ENCODE measurements at places on chromosomes 12 and 14.

- no peak for DNase-seq
These were observed 145.4 kb downstream of the C12orf50 start for GRCh38 chr12:87883806-87884205.

DNA sequence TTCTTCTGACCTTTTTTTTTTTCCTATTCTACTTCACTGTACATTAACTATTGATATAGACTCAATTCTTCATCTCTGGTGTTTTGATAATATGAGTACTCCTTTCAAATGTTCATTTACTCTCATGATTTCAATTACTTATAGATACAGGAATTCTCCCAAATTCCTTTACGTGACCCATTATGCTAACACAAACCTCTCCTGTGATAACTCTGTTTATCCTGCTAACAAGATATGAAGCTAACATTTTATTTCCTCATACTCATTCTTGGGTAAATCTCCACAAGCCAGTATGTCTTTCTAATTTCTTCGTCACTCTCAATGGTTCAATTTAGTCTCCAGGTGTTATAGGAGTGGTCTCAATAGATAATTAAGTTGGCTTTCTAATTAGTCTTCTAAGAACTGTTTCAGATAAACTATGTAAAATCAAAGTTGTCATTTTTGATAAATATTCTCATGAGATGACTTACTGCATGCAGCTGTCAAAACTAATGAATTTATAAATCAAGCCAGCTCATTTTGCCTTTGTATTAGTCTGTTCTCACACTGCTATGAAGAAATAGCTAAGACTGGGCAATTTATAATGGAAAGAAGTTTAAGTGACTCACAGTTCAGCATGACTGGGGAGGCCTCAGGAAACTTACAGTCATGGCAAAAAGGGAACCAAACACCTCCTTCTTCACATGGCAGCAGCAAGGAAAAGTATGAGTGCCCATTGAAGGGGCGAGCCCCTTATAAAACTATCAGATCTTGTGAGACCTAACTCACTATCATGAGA is 130.6 kb upstream of the MYF6 start:
- DNase-seq, result no peak

- no peak for DNase-seq
These were observed 117.2 kb upstream of the DNM1L start for GRCh38 chr12:32561931-32562341.

- DNase-seq, result no peak
These were observed 13.8 kb upstream of the SLC38A2 start for GRCh38 chr12:46386360-46386867.

- no peak for DNase-seq
These were observed 174.2 kb downstream of the PPM1H start for GRCh38 chr12:62760779-62761178.

- DNase-seq, result no peak
These were observed 16.9 kb downstream of the VPS37B start for GRCh38 chr12:122878780-122879612.

DNA sequence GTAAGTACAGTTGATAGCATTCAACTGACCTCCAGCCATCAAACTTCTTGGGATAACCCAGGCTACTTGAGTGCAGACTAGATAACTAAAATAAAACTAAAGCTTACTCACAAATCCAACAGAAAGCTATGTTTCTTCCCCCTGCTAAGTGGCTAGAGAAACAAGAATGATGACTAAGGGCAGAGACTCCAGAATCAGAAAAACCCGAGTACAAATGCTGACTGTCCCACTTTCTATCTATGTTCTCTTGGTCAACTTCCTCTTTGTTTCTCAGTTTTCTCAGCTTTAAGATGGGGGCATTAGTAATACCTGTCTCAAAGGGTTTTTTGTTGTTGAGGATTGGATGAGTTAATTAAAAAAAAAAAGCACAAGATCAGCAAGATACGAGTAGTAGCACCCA is 6.1 kb upstream of the NUAK1 start:
- DNase-seq, result no peak

- peak; percentile 67 for DNase-seq
These were observed 24.1 kb downstream of the DMAC2L start for GRCh38 chr14:50335989-50336824.

DNA sequence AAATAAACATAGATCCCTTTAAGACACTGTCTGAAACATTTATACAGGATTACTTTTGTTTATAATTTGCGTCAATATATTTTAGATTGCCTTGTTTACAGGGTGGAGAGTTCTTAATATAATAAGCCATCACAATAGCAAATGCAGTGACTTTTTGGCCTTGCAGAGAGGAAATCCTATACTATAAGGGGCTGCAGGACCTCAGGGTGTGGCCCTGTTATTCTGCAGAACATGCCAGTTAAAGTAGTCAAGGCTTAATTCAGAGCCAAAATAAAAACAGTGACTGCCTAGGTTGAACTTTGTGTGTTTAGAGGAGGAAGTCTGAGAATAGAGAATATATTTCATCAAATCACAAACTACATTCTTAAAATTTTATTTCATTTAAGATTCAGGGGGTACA is 381.6 kb downstream of the DUSP6 start:
- DNase-seq, result no peak

- DNase-seq, result no peak
These were observed 496.9 kb upstream of the TMEM132C start for GRCh38 chr12:127770118-127770517.

- no peak for DNase-seq
These were observed 316.4 kb downstream of the BCAT1 start for GRCh38 chr12:24632466-24632865.

DNA sequence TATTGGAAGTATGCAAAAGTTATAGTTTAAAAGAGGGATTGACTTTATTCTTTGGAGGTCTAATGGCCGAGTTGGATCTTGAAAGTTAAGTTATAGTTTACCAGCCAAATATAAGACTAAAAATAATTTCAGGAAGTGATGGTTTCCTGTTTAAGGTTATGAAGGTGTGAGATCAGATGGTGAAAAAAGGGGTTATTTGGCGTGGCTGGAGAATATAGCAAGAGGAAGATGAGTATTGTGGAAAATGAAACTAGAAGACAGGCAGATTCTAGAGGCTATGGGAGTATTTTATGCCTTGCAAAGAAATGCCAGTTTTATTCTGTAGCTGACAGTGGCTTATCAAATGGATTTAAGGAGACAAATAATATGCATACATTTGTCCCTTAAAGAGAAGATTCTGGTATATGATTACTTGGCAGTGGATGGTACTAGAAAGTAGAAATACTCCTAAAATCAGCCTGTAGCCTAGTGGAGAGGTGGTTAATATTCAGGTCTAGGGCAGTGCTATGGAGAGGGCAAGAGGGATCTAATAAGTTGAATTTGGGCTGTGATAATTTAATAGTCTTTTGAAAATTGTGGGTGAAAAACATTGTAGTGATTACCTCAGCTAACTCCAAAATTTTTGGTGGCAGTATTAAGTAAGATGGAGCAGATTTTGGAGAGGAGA is 1091.8 kb upstream of the ATXN7L3B start:
- DNase-seq, result no peak

DNA sequence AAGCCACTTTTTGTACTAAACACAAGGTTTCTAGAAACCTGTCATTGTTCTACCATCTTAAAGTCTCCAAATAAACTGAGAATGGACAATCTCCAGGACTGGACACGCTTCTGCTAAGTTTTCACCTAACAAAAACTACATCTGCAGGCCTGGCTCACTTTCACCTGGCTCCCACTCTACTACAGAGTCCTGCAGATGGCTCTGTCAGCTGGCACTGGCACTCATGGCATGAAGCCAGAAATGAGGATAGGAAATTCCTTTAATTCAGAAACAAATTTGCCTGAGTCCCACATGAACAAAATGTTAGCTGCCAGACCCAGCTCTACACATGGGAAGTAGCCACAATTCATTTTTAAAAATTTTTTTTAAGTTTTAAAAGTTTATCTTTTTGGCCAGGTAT is 42.1 kb downstream of the STXBP6 start:
- DNase-seq, result peak; percentile 49

DNA sequence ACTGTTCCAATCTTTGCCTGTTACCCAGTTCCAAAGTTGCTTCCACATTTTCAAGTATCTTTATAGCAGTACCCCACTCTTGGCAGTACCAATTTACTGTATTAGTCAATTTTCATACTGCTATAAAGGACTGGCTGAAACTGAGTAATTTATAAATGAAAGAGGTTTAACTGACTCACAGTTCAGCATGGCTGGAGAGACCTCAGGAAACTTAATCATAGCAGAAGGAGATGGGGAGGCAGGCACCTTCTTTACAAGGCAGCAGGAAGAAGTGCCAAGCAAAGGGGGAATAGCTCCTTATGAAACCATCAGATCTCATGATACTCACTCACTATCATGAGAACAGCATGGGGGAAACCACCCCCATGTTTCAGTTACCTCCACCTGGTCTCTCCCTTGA is 215.0 kb downstream of the SNAPC1 start:
- DNase-seq, result no peak

DNA sequence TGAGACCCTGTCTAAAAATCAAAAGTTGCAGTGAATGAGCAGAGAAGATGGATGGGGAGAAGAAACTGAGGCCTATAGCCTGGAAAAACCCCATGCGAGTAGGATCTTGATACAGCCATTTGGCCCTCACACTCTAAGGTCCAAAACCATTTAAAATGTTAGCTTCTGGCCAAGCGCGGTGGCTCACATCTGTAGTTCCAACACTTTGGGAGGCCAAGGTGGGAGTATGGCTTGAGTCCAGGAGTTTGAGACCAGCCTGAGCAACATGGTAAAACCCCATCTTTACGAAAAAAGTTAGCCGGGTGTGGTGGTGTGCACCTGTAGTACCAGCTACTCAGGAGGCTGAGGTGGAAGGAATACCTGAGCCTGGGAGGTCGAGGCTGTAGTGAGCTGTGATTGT is 19.8 kb downstream of the VRTN start:
- no peak for DNase-seq

DNA sequence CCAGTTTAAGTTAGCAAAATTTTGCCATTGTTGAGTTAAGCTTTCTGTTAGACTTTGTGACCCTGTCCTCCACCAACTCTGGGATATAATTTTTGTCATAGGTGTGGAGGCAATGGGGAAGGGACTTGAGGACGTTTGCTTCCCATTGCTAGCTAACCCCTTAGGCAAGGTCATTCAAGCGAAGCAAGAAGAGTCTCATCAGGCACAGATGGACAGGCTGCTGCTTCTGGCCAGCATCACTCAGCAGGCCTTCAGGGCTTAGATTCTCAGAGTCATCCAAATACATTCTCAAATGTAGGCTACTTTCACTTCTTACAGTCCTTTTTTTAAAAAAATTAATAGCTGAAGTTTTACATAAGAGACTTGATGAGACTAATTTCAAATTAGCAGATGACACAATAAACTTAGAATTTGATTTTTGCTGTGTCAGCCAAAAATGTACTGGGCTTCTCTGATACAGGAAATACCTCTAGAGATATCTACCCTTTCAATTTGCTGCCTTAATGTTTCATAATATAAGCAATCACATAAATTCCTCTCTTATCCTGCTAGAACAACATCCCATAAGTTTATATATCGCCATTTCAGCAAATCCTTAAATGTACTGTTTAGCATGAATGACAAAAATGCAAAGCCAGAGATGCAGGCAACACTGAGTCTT is 875.2 kb downstream of the FLRT2 start:
- no peak for DNase-seq

DNA sequence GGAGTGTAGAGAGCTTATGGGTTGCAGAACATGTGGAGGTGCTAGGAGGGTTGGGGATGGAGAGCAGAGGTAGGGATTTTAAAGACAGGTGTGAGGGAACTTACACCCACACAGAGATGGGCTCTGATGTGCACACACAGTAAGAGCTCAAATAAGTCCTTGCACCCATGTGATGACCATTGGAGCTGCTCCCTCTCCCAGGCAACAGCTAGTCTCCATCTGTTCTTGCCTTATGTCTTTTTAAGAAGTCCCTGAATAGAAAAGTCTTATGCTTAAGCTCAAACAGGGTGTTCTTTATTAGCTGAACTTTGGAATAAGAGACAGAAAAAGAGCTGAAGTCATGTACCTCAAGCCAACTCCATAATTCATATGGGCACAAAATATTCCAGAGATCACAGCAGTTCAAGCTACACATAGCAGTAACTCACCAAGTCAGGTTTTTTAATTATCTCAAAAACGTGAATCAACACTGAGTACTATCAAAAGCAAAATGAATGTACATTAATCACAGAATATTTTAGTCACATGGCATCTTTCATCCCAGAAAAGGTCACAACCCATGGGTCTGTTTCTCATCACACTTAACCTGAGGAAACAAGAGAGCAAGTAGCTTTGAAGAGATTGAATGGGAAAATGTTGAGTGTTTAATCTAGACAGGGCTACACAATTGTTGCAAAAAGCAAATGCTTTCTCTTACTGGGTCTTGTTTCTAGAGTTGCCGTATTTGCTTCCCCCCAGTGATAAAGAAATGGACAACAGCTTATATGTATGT is 1513.6 kb upstream of the SEL1L start:
- DNase-seq, result no peak

DNA sequence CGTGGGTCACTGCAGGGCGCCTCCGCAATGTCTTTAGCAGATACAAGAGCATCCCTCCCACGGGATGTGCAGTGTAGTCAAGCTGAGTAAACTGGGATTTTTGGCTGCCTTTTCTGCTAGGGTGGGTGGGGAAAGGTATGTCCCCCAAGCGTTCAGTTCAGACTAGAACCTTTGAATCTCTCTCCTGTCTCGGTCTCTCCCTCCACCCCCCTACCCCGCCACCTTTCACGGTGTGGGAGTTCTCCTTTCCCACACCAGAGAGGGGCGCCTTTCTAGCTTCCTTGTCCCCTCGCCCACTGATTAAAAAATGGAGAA is 525 bp upstream of the FAR2 start:
- peak; percentile 55 for DNase-seq

DNA sequence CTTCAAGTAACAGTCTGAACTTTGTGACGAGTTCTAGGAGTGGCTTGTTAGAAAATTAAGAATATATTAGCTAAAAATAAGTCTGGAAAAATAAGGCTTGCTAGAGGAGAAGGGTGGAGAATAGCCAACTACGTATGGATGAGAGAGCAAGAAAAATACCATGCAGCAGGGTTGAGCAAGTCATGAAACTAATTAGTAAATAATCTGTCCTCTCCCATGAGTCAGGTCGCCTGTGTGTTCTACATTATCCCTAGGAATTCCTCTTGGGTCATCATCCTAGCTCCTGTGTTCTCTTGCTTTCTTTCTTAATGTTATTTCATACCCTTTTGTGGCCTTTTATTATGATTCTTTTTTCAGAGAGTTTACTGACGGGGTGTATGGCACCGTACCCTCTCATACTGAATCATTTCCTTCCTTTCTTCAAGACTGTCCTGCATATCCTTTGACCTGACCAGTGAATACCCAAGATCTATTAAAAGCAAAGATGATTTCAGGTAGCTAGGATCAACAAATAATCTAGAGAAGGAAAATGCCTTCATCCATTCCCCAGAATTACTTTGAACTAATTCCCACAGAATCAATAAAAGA is 177.2 kb upstream of the NPAS3 start:
- no peak for DNase-seq

- peak; percentile 99 for DNase-seq
These were observed at the start of gene TUBA1A for GRCh38 chr12:49188916-49189367. Gene TUBA1A (minus strand): TSS chr12:49189080. CDS start chr12:49188979, 101 bp downstream.

GRCh38 chr14:32202491-32202997 is 525 bp downstream of the RNU6-8 start:
- DNase-seq, result no peak

GRCh38 chr12:63889721-63890509 is 45.4 kb downstream of the SRGAP1 start:
- no peak for DNase-seq

GRCh38 chr12:12447236-12447635 is 90.4 kb downstream of the BORCS5 start:
- no peak for DNase-seq

GRCh38 chr12:114166362-114166761 is 200.2 kb upstream of the RBM19 start:
- DNase-seq, result peak; percentile 53
